IMR-90 (cell line): ENCODE measurements at places on chromosomes 13 and 19. TPM values are rescaled to one million over a fixed set of nuclear protein-coding genes. Genes with fewer than 3 reads are reported as not detected.

SPRED3 gene
- total RNA-seq: 0.56 and 0.90 TPM in 2 replicates

DNA sequence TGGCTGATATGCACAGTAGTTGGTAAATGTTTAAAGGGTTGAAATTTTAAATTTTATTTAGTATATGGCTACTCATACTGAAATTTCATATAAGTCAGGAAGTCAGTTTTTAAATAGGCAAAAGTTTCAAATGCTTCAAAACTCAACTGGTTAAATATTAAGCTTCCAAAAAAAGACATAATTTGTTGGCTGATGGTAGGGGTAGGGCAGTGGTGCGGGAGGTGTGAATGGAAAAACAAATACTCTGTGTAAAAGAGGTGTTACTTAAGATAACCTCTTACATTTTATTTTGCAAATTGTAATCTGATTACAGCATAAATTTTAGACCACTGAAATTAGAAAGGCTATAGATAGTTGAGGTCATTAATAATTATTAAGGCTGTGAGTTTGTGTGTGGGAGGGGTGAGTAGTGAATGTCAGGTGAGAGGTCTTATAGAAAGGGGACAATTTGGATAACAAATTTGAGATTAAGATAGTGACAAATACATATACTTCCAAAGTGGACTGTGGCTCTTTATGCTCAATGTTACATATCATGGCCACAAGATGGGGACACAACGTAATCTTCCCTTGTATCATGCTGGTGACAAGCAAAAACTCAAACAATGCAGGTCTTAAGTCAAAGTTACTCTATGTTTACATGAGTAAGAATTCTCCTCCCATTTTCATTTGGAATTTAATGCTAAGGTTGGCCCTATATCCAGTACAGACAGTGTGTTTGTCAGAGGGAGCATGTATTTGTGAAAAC, 36.6 kb upstream of the OXGR1 start:
- DNase-seq: peak; percentile 61

DNA sequence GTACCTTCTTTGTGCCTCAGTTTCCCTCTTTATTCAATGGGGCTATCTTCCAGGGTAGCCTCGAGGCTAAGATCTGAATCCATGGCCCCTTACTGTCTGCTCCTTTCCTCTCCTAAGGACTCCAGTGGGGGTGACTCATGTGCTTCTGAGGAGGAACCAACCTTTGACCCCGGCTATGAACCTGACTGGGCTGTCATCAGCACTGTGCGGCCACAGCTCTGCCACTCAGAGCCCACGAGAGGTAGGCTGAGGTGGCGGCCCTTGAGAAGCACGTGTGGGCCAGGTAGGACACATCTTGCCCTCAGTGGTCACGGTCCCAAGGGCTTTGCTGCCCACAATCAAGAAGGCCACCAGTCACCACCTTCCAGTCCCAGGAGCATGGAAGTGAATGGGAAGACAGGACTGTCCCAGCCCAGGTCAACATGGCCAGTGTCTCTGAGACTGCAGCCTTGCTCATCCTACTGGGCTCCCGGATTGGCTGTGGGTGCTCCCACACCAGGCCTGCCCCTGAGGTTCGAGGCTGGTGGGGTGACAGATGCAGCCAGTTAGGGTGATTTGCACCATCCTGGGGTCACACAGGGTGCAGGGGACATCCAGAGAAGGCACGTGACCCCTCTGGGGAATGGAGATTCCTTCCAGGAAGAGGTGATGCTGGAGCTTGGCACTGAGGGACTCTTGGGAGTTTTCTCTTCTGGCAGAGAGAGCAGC, 2.8 kb downstream of the TBC1D17 start:
- DNase-seq: no peak

DNA sequence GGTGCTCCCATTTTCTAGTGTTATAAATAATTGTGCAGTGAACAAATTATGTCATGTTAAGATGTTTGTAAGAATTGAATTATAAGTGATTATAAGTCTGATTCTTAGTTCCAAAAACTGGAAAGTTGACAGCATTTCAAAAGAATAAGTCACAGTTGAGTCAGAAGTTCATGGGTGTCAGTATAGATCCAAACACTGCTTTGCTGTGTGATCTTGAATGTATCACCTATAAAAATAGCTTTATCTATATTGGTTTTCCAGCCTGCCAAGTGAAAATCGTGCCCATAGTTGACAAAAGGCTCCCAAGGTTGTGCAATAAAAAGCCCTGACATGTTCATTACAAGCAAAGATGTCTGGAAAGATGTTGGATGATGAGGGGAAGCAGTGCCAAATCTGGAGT, 336.0 kb downstream of the MTUS2 start:
- no peak for DNase-seq

DNA sequence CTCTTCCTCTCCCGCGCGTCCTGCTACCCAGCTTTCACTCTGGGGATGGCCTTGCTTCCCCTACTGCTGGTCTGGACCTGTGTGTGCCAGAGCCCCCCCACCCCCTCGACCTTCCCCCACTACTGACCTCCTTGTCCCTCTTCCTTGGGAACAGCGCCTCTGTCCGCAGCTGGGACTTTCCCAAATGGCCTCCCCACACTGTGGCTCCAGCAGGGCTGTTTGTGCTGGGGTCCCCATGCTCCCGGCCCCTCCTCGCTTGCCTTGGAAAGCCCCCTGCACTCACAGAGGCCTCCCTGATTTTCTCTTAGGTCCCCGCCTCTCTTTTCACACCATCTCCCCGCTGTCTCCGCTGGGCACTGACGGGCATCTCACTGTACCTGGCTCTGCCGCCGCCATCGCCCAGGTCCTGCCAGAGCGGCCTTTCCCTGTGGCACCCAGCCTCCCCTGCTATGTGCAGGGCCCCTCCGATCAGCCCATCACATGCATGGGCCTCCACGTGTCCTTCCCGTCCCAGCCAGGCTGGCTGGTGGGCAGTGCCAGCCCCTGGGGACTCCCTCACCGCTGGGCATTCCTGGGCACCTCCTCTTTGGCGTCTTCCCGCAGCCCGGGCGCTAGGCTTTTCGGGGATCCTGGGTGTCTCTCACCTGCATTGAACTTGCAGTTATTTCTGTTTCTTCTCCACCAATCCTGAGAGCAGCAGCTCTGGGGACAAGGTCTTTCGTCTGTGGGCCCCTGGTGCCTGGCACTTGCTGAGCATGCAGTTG, 118.7 kb downstream of the ATP11A start:
- DNase-seq: no peak

DNA sequence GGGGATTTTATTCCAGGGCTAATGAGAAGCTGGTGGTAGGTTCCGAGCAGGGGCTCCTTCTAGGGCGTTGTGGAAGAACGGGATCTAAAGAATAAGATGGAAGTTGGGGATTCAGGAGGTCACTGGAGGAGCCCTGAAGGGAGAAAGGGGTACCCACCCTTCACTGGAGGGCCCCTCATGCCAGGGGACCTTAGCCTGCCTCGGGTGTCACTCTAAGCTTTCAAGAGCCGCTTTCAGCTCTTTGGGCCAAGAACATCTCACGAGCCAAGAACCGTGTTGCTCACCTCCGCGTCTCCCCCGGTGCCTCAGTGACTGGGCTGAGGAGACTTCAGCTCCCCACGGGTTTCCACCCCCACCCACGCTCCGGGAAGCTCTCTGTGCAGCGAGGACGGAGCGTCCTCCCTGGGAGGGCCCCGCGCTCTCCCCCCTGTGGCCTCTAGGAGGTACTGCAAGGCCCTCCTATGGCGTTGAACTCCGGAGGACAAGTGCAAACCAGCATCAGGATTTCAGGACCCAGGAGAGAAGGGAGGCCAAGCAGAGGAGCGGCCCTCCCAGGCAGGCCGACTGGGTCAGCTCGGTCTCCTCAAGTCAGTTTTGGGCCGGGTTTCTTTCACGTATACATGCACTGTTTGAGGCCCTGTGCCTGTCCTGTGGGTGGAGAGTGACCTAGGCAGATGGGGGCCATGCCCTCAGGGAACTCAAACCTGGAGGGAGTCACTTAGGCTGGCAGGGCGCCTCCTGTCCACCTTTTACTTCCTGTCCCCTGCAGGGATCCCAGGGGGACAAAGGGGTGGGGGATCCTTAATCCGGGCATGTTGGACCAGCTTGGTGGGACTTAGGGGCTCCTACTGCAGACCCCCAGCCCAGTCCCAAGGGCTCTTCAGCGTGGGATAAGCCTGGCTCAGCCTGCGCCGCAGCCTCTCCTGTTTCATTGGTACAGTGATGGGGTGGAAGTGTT, 5.1 kb upstream of the KRTDAP start:
- DNase-seq: peak; percentile 55

- DNase-seq: peak; percentile 45
These were observed 4.3 kb downstream of the RNF113B start for GRCh38 chr13:98172590-98173422.

DNA sequence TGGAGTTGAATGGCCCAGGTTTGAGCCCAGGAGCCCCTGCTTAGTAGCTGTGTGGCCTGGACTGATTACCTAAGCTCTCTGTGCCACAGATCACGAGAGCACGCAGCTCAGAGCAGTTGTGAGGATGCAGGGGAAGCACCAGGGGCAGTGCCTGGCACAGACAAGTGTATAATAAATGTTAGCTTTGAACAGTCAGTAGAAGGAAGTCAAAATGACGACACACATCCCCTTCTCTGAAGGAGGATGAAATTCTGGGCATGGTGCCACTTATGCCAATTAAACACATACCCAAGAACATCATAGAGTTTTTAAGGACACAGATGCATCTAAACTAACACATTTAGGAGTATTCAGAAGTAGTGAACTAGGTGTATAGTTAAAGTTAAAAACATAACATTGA, 24.9 kb upstream of the SIGLEC11 start:
- no peak for DNase-seq

DNA sequence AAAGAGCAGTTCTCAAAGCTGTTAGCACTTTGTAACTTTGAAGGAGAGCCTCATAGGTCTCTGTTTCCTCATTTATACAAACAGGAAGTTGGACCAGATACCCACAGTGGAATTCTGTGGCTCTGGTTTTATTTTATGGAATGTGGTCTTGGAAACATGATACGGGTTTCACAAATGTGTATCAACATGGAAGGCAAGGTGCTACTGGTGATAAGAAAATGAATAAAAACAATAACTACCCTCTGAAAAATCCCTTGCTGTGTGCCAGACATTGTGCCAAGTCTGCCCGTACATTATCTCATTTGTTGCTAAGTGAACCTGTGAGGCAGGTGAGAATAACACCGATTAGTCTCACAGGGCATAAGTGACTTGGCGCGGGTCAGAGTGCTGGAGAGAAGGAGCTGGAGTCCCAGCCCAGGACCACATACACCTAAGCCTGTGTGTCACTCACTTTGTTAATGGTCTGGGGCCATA, 45.0 kb upstream of the RNF113B start:
- DNase-seq: peak; percentile 77

DNA sequence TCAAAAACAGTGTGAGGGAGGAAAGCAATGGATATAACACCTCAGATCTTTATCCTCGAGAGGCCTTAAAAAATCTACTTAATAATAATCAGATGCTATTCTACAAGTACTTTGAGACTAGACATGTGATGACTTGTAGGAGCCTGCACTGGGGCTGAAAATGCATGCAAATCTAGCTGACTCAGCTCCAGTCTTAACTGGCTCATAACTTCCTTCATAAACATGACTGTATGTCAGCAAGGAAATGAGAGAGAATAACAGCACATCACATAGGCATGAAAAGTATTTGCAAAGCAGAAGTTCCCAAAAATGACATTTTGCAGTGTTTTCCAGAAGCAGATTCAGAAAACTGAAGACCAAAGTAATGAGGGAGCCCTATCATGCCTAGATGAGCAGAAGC, 38.1 kb downstream of the PSG5 start:
- peak; percentile 93 for DNase-seq

- DNase-seq: no peak
These were observed 1410.1 kb upstream of the ATXN8OS start for GRCh38 chr13:68697551-68697950.

DNA sequence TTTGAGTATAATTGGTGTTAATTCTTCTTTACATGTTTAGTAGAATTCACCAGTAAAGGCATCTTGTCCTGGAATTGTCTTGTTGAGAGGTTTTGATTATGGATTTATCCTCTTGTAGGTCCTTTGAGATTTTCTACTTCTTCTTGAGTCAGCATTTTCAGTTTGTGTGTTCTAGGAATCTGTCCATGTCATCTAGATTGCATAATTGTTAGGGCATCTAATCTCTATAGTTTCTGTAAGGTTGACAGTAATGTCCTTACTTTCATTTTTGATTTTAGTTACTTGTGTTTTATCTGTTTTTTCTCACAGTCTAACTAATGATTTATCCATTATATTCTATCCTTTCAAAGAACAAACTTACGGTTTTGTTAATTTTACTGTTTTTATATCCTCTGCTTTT, 492.0 kb downstream of the FGF9 start:
- no peak for DNase-seq

- peak; percentile 37 for DNase-seq
These were observed 303.1 kb downstream of the PCDH9 start for GRCh38 chr13:66926851-66927524.

- DNase-seq: peak; percentile 34
These were observed 100.5 kb downstream of the FLT1 start for GRCh38 chr13:28394422-28394821.

- DNase-seq: no peak
These were observed 220.3 kb downstream of the RAP2A start for GRCh38 chr13:97654236-97654635.

- DNase-seq: no peak
These were observed 131.5 kb downstream of the SHISA2 start for GRCh38 chr13:25920277-25920676.

DNA sequence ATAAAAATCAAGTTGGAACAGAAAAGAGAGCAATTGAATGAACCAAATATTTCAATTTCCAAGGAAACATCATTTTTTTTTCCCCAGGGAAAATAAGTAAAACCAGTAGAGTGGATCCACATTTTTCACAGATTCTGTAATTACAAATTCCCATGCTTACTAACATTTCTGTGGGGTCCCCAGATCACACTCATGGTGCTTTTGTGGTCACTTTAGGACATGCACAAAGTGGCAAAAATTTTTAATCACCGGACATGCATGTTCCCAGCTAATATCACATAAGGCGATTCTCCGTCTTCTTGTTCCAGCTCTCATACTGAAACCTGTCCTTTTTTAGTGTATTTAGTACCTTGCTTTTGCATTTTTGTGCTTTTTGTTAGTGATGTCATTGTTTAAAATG, 748.2 kb upstream of the SLITRK1 start:
- DNase-seq: no peak

PSG2 gene
- 0.18 and 0.28 TPM in 2 replicates for total RNA-seq

DNA sequence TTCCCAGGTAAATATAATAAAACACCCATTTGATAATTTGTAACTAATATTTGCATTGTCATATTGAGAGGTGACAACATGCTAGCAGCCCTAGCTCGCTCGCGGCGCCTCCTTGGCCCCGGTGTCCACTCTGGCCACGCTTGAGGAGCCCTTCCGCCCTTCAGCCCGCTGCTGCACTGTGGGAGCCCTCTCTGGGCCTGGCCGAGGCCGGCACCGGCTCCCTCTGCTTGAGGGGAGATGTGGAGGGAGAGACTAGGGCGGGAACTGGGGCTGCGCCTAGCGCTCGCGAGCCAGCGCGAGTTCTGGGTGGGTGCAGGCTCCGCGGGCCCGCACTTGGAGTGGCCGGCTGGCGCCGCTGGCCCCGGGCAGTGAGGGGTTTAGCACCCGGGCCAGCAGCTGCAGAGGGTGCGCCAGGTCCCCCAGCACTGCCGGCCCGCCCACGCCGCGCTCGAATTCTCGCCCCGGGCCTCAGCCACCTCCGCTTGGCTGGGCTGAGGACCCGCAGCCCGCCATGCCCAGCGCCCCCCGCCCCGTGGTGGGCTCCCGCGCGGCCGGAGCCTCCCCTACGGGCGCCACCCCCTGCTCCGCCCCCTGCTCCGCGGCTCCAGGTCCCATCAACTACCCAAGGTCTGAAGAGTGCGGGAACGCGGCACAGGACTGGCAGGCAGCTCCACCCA, 594.4 kb downstream of the SLITRK6 start:
- DNase-seq: no peak

GRCh38 chr19:7200736-7201135, 93.5 kb downstream of the INSR start:
- DNase-seq: no peak

VPS36 gene
- total RNA-seq: 16.7 and 23.1 TPM in 2 replicates

ERICH4 gene
- not detected in 2 replicates for total RNA-seq
